ENCODE measurements at places on chromosomes 1 and 21. TPM values are rescaled to one million over a fixed set of nuclear protein-coding genes. Genes with fewer than 3 reads are reported as not detected.
A peak's percentile ranks its signal among the peaks of the same experiment; 100 is the strongest.

DNA sequence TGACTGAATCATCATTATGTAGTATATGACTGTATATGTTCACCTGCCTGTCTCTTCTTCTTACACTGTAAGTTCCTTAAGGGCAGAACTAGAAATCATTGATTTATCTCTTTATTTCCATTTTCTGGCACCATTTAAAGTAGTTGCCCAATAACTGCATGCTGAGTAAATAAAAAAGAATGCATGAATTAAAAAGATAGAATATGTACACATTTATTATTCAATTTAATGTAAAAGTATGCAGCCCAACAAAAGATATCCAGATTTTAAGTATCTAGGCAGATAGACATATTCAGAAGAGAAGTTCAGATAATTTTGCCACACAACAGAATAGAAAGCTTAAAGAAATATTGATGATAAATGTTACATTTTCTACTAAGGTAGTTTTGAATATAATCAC is 1244.6 kb upstream of the ADGRL4 start:
- DNase-seq: no peak

- DNase-seq: no peak
Observed at GRCh38 chr1:66679140-66679539, 73.1 kb upstream of the DYNLT5 start.

GRCh38 chr1:233614173-233614742 is 352 bp downstream of the KCNK1 start:
- DNase-seq: peak; percentile 55

GRCh38 chr1:58781541-58782177 is 2.2 kb downstream of the JUN start:
- peak; percentile 83 for DNase-seq

DNA sequence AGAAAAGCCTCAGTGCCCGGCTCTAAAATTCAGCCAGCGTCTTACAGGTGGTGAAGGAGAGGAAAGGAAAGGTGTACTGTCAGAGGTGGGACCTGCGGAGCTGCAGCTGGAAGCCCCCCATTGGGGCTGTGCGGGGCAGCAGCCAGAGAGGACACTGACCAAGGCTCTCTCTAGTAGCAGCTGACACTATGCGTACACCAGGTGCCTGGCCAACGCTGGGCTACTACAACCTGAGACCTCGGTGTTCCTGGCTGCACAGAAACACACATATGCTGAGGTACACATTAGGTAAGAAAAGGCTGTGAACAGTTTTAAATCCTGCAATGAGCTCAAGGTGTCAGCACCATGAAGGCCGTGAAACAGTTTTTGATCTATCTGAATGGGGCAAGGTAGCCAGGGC is 55.5 kb upstream of the EDN2 start:
- no peak for DNase-seq

GRCh38 chr1:233788687-233789086 is 115.8 kb upstream of the SLC35F3 start:
- DNase-seq: no peak

DNA sequence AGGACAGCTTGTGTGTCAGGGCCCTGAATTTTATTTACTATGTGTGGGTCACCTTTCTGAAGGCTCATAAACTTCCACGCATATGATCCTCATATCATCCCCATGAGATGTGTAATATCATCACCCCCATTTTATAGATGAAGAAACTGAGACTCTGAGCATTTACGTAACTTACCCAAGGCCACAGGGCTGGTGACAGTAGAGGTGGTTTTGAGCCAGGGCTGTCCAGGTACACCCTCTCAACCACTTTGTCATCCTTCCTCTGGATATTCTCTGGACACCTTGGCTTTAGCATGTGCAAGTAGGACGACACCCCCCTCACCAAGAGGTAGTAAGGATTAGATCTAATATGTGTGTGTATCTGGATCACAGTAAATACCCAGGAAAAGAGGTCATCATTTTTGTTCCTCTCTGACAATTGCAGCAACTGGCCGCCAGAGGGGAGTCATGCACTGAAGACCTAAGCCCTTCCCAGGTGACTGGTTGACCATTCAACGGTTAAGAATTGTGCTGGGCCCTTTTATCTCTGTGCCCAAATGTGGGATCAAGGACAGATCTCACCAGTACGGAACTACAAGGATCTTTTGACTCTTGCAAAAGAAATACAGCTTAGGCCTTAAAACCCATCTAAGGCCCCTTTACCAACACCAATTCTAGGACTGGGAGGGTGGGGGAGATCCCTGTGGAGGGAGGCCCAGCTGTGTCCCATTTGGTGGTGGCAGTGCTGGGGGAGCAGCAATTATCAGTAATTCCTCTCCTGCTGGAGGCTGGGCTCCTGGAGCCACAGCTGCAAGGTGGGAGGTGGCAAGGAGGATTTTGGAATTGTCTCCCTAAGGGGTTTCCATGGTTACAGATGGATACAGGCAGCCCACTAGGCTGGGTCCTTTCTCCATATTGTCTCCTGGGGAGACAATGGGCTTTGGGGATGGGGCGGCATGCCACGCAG is 13.7 kb upstream of the E2F2 start:
- DNase-seq: peak; percentile 72

- DNase-seq: no peak
Observed at GRCh38 chr1:38686167-38686926, 173.2 kb downstream of the RRAGC start.

GRCh38 chr1:8767006-8767405 is 50.4 kb downstream of the RERE start:
- DNase-seq: no peak

DNA sequence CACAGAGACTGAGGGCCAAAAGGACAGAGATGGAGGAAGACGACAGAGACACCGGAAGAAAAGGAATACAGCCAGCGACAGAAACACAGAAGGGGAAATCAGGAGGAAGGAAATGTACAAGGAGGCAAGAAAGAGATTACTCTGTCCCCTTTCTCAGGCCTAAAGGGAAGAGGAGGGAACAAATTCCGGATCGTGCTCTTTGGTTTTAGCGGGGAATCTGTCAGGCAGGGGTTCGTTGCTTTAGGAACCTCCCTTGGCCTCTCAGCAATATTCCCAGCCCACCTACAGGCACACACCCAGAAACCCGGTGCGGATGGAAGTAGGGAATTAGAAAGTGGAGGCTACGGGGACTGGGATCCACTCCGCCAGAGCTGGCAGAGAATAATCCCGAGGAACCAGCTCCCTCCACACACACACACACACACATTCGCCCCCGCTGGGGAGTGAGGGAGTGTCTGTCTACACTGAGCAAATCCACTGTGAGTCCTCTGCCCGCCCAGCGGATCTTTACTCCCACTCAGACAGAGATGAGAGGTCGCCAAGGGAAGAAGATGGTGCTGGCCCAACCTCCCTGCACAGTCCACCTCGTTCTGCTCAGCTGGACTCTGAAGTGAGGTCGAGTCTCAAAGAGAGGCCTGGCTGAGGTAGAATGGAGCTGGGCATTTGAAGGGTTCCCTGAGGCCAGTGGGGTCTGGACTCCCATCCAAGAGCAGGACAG is 5.7 kb downstream of the TAL1 start:
- no peak for DNase-seq

- no peak for DNase-seq
Observed at GRCh38 chr1:58850636-58851035, 66.8 kb upstream of the JUN start.

DNA sequence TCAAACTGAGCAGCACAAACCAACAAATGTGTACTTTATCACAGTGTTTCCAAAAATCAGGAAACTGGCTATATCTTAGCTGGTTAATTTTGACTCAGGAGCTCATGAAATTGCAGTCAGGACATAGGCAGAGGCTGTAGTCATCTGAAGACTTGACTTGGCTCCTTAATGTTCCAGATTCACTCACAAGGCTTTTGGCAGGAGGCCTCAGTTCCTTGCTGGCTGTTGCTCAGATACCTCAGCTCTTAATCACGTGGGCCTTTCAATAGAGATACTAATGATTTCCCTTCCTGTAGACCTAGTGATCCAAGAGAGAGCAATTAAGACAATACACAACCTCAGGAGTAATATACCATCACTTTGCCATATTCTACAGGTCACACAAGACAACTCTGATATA is 537.7 kb downstream of the BRINP3 start:
- DNase-seq: no peak

- DNase-seq: no peak
Observed at GRCh38 chr1:67482733-67483482, 52.7 kb upstream of the SERBP1 start.

- DNase-seq: no peak
Observed at GRCh38 chr1:92916899-92917298, 44.4 kb downstream of the DIPK1A start.

DNA sequence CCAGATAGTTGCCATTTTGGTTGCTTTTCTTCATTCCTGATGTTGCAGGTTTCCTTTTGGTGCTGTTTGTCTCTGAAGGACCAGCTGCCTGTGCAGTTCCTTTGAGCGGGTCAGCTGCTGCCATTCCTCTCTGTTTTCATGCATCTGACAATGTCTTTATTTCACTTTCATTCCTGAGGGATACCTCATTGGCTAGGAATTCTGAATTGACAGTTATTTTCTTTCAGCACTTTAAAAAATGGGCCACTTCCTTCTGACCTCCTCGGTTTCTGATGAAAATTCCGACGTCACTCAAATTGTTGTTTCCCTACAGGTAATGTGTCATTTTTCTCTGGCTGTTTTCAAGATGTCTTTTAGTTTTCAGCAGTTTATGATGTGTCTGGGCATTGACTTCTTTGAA is 24.8 kb downstream of the CCSAP start:
- DNase-seq: no peak

GRCh38 chr1:3915551-3916121 is 15.6 kb upstream of the C1orf174 start:
- no peak for DNase-seq

DNA sequence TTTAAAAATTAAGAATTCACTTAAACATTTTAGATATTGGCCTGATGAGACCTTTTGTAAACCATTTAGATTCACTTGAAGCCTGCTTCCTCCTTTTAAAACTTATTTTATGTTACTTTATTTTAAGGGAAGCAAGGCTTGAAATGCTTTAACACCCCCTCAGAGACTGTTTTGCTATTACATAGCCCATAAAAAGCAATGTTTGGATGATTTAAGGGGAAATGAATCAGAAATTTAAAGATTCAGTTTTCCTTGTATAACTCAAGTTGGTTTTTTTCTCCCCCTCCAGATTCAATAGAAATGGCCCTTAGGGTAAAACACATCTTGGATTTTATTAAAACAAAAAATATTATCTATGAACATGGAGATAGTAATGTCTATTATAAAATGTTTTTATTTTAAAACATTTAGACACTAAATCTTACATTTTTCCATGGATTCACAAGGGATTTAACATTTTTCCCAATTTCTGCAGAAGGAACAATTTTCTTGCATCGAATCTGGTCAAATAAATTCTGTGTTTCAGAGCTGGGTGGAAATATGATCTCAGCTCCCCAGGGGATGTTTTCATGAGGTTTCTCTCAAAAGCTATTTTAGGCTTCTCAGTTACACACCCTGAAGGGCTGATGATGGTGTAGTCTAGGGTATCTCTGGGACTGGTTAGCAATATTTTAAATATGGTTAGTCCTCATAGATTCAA is 69.3 kb upstream of the WARS2 start:
- DNase-seq: no peak

DNA sequence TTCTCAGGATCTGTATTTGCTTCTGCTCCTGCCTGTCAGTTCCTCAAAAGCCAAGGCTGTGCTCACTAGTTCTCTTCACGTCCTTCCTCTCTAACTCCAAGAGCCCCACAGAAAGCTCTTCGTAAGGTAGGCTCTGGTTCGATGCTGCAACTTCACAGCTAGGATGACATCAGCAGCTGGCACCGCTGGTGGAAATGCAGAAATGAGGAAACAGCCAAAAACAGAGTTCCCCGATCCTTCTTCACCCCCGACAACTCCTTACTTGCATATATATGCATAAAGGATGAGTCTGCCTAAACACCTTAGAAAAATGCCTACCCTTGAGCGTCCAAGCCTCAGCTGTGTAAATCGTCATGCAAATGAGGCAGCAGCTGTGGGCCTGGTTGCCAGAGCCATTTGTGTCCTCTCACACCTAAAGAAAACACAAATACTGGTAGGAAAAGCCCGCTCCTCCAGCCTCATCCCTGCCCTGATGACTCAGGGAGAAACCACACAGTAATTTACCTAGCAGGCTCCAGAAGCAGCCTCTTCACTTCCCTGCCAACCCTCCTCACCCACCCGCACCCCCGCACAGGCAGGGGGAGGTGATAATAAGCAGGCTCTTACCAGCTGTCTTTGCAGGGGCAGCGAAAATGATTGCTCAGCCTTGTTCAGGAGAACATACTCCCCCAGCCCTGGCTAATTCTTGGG is 28.2 kb downstream of the BATF3 start:
- DNase-seq: no peak

Gene FMO2
- 17.2 TPM for polyA plus RNA-seq

Gene LCE1E
- polyA plus RNA-seq: not detected

Gene CKS1B
- 48.1 TPM for polyA plus RNA-seq

Gene OR4F29
- polyA plus RNA-seq: not detected

Gene BARHL2
- polyA plus RNA-seq: not detected
